ENCODE measurements at places on chromosomes 1 and 21. TPM values are rescaled to one million over a fixed set of nuclear protein-coding genes. Genes with fewer than 3 reads are reported as not detected.

GRCh38 chr1:204465546-204466415 lies 28.8 kb downstream of the PIK3C2B start:
- H3K4me1 ChIP-seq, result peaks cover 80% of the 10 kb centered on the region
- H3K4me3 ChIP-seq, result peak overlapping the region; percentile 59
- H3K27me3 ChIP-seq, result peaks cover 20% of the 10 kb centered on the region

GRCh38 chr1:115280064-115280463 lies 58.0 kb downstream of the NGF start:
- no peaks in the 10 kb centered on the region for H3K27me3 ChIP-seq
- peaks cover 2% of the 10 kb centered on the region for H3K4me1 ChIP-seq
- no peak overlapping the region for H3K27ac ChIP-seq
- no peak overlapping the region for H3K4me3 ChIP-seq
- H3K36me3 ChIP-seq, result no peaks in the 10 kb centered on the region
- no peak for DNase-seq

Gene LCE1A
- not detected for total RNA-seq

Gene UBL4B
- total RNA-seq, result not detected

- no peaks in the 10 kb centered on the region for H3K4me1 ChIP-seq
- no peak for DNase-seq
- H3K27ac ChIP-seq, result no peak overlapping the region
- H3K36me3 ChIP-seq, result no peaks in the 10 kb centered on the region
- peaks cover 1% of the 10 kb centered on the region for H3K27me3 ChIP-seq
Measured at GRCh38 chr21:20617130-20617529, 381.1 kb upstream of the NCAM2 start.

GRCh38 chr21:32463367-32463766 lies 50.9 kb downstream of the EVA1C start:
- peaks cover 7% of the 10 kb centered on the region for H3K27me3 ChIP-seq
- no peaks in the 10 kb centered on the region for H3K36me3 ChIP-seq
- H3K4me3 ChIP-seq, result no peak overlapping the region
- no peak overlapping the region for H3K27ac ChIP-seq
- DNase-seq, result no peak

Gene PRKAB2
- total RNA-seq, result 20.0 TPM

Gene ENAH
- 82.9 TPM for total RNA-seq

Gene C8A
- total RNA-seq, result not detected

- no peak for DNase-seq
- peak overlapping the region; percentile 94 for H3K4me3 ChIP-seq
- peaks cover 9% of the 10 kb centered on the region for H3K36me3 ChIP-seq
- H3K27me3 ChIP-seq, result peaks cover 13% of the 10 kb centered on the region
Measured at GRCh38 chr1:23742670-23743286, 493 bp upstream of the ELOA start.

- no peak overlapping the region for H3K4me3 ChIP-seq
- no peak overlapping the region for H3K27ac ChIP-seq
- no peak for DNase-seq
- H3K36me3 ChIP-seq, result no peaks in the 10 kb centered on the region
Measured at GRCh38 chr1:229379846-229380245, 37.0 kb upstream of the CCSAP start.

Gene CAMTA1
- total RNA-seq, result 87.3 TPM

DNA sequence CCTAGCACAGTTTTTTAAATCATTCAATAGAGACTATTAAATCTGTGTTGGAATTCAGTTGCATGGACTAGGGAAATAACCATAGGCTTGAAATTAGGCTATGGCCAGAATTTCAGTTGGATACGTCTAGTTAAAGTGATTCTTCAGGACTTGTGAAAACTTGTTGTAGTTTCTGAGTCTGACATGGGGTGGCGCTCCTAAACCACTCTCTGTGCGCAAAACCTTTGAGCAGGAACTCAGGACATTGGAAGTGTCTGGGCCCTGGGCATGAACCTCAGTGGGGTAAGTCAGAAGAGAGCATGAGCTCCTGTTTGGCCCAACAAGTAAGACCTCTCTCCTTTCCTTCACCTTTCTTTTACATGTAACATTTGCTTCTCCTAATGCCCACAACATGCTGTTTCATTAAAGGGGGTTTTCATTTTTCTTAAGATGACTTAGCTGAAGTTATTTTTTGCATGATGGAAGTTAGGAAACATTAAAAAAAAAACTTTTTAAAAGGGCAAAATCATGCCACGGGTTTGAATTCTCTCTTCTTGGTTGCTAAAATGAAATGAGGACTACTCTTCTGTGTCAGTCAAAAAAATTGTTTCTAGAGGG lies 17.1 kb upstream of the CCDC190 start:
- no peak overlapping the region for H3K27ac ChIP-seq
- no peaks in the 10 kb centered on the region for H3K27me3 ChIP-seq
- H3K4me3 ChIP-seq, result no peak overlapping the region
- peak; percentile 79 for DNase-seq
- H3K36me3 ChIP-seq, result no peaks in the 10 kb centered on the region

GRCh38 chr1:180270530-180271271 lies 40.6 kb downstream of the LHX4 start:
- no peak for DNase-seq
- no peak overlapping the region for H3K4me3 ChIP-seq
- H3K27me3 ChIP-seq, result peaks cover 9% of the 10 kb centered on the region
- peaks cover 6% of the 10 kb centered on the region for H3K4me1 ChIP-seq

Gene TGFB2
- 0.62 TPM for total RNA-seq

GRCh38 chr1:18643154-18644012 lies 12.7 kb downstream of the PAX7 start:
- no peak overlapping the region for H3K27ac ChIP-seq
- H3K4me3 ChIP-seq, result no peak overlapping the region
- peaks cover 45% of the 10 kb centered on the region for H3K4me1 ChIP-seq
- peak; percentile 24 for DNase-seq

- H3K36me3 ChIP-seq, result no peaks in the 10 kb centered on the region
- DNase-seq, result no peak
- H3K4me1 ChIP-seq, result peaks cover 3% of the 10 kb centered on the region
- H3K27ac ChIP-seq, result no peak overlapping the region
Measured at GRCh38 chr1:25134801-25135461, 97.4 kb downstream of the SYF2 start.

GRCh38 chr1:214455479-214455878 lies 95.9 kb downstream of the PTPN14 start:
- H3K4me1 ChIP-seq, result peaks cover 29% of the 10 kb centered on the region
- peaks cover 4% of the 10 kb centered on the region for H3K27me3 ChIP-seq
- DNase-seq, result no peak
- H3K36me3 ChIP-seq, result no peaks in the 10 kb centered on the region

Gene MTMR11
- 10.3 TPM for total RNA-seq

GRCh38 chr1:184186167-184186566 lies 134.6 kb downstream of the TSEN15 start:
- no peak overlapping the region for H3K27ac ChIP-seq
- no peaks in the 10 kb centered on the region for H3K27me3 ChIP-seq
- no peaks in the 10 kb centered on the region for H3K36me3 ChIP-seq
- no peak overlapping the region for H3K4me3 ChIP-seq
- DNase-seq, result no peak

GRCh38 chr1:100581096-100581705 lies 43.3 kb downstream of the GPR88 start:
- H3K27ac ChIP-seq, result no peak overlapping the region
- peaks cover 1% of the 10 kb centered on the region for H3K27me3 ChIP-seq
- no peak for DNase-seq
- H3K36me3 ChIP-seq, result no peaks in the 10 kb centered on the region

- no peaks in the 10 kb centered on the region for H3K27me3 ChIP-seq
- no peak overlapping the region for H3K4me3 ChIP-seq
- H3K27ac ChIP-seq, result no peak overlapping the region
- no peaks in the 10 kb centered on the region for H3K4me1 ChIP-seq
- no peak for DNase-seq
- H3K36me3 ChIP-seq, result no peaks in the 10 kb centered on the region
Measured at GRCh38 chr1:214719207-214719606, 116.2 kb downstream of the CENPF start.

- H3K4me3 ChIP-seq, result no peak overlapping the region
- DNase-seq, result no peak
- peaks cover 29% of the 10 kb centered on the region for H3K36me3 ChIP-seq
- H3K27ac ChIP-seq, result no peak overlapping the region
Measured at GRCh38 chr1:204676043-204676442, 9.5 kb downstream of the LRRN2 start.

DNA sequence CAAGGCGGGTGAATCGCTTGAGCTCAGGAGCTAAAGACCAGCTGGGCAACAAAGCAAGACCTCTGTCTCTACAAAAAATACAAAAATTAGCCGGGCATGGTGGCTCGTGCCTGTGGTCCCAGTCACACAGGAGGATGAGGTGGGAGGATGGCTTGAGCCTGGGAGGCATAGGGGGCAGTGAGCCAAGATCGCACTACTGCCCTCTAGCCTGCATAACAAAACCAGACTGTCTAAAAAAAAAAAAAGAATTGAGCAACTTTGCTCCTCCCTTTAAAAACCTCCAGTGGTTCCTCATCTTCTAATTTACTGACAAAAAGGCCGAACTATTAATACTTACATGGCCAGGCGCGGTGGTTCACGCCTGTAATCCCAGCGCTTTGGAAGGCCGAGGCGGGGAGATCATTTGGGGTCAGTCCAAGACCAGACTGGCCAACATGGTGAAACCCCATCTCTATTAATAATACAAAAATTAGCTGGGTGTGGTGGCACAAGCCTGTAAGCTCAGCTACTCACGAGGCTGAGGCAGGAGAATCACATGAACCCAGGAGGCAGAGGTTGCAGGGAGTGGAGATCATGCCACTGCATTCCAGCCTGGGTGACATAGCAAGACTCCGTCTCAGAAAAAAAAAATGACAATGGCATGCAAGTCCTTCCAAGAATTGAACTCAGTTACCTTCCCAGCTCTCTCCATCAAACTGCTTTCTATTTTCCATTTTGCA lies 4.4 kb downstream of the ACBD3 start:
- no peak overlapping the region for H3K4me3 ChIP-seq
- DNase-seq, result peak; percentile 13
- H3K4me1 ChIP-seq, result peaks cover 21% of the 10 kb centered on the region
- H3K36me3 ChIP-seq, result peaks cover 10% of the 10 kb centered on the region
- peaks cover 3% of the 10 kb centered on the region for H3K27me3 ChIP-seq

Gene PLEKHG5
- 109 TPM for total RNA-seq

GRCh38 chr21:16992448-16992847 lies 520.4 kb upstream of the CXADR start:
- H3K27me3 ChIP-seq, result no peaks in the 10 kb centered on the region
- no peak overlapping the region for H3K27ac ChIP-seq
- no peaks in the 10 kb centered on the region for H3K36me3 ChIP-seq
- no peak overlapping the region for H3K4me3 ChIP-seq

- H3K4me3 ChIP-seq, result no peak overlapping the region
- H3K36me3 ChIP-seq, result no peaks in the 10 kb centered on the region
- no peak overlapping the region for H3K27ac ChIP-seq
- no peaks in the 10 kb centered on the region for H3K4me1 ChIP-seq
- no peak for DNase-seq
Measured at GRCh38 chr1:114034567-114035303, 55.5 kb downstream of the OLFML3 start.

DNA sequence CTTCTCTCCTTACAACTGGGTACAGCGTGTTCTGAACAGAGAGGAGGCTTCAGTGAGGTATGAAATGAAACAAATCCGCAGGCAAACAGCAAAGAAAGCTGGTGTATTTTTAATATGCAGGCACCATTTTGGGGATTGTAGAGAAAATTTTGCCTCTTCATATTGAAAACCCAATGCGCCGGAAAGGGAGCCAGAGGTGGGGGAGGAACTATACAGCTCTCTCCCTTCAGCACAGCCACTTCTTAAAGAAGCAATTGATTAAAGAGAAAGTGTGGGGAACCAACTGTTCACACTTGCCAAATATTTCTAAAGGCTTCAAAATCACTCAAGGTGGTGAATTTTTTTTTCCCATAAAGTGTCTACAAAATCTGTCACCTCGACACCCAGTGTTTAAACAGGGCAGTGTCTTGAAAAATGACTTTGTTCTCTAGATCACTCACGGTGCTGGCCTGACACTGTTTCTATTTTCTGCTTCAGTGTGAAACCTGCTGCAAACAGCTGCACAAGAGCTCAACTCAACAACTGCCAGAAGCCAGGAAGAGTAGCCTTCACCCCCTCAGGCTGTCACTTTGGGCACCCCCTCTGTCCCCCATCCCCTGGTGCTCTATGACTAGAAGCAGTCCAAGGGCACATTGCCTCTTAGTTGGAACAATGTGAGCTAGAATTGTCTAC lies 123.8 kb upstream of the CTTNBP2NL start:
- H3K27ac ChIP-seq, result no peak overlapping the region
- no peaks in the 10 kb centered on the region for H3K4me1 ChIP-seq
- no peak for DNase-seq
- H3K27me3 ChIP-seq, result no peaks in the 10 kb centered on the region

DNA sequence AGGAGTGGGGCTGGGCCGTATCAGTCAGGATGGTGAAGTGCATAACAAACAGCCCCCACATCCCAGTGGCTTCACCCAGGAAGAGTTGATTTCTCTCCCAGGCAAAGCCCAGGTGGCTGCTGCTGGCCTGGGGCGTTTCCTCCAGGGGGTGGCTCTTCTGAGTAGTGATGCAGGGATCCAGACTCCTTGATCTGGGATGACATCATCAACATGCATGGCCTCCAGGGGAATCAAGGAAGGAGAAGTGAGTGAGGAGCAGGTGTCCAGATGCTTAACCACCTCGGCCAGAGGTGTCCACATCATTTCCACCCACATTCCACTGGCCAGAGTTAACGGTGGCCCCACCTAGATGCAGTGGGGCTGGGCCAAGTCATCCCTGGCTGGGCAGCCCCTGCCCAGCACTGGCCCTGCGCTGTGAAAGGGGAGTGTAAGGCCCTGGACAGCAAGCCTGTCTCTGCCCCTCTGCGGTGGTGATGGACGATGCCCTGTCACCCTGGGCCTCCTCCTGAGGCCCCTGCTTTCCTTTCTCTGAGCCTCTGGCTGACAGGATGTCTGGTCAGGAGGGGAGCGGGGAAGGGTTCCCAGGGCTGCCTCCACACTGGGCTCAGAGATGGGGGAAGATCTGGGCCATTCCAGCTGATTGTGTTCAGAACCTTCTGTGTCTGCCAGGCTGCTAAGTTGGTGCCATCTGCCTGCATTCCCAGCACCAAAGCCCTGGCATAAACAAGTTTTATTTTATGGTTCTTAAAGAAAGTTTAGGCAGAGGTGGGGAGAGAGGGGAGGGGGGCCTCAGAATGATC lies 598.2 kb downstream of the MATN1 start:
- H3K36me3 ChIP-seq, result peaks cover 6% of the 10 kb centered on the region
- H3K27ac ChIP-seq, result no peak overlapping the region
- peaks cover 7% of the 10 kb centered on the region for H3K27me3 ChIP-seq
- no peaks in the 10 kb centered on the region for H3K4me1 ChIP-seq
- DNase-seq, result no peak

DNA sequence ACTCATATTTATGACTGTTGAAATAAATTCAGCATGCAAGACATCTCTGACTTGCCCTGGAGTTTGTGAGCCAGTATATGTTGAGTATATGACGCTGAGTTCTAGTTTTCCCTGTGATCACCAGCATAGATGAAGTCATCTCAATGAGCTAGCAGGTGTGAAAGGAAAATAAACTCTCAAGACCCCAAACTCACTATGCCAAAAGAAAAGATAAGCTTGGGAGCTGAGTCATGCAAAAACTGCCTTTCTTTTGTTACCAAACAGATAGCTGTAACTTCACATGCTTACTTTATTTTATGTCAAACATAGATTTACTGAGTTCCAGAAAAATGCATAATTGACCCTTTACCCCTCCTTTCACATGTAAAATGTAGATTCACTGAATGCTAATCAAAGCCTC lies 52.9 kb downstream of the SERBP1 start:
- H3K27me3 ChIP-seq, result peaks cover 9% of the 10 kb centered on the region
- peaks cover 6% of the 10 kb centered on the region for H3K4me1 ChIP-seq
- H3K4me3 ChIP-seq, result no peak overlapping the region
- no peak for DNase-seq

GRCh38 chr1:20440785-20441200 lies 45.2 kb downstream of the CAMK2N1 start:
- DNase-seq, result peak; percentile 58
- H3K4me1 ChIP-seq, result no peaks in the 10 kb centered on the region
- H3K27ac ChIP-seq, result no peak overlapping the region
- H3K36me3 ChIP-seq, result no peaks in the 10 kb centered on the region
- no peaks in the 10 kb centered on the region for H3K27me3 ChIP-seq

All from endothelial cell (in vitro differentiated cells).